ENCODE measurements at places on chromosomes 7 and 10.

GRCh38 chr10:126910798-126911197 lies 5.6 kb downstream of the DOCK1 start:
- no peak for DNase-seq

GRCh38 chr10:68471063-68471585 lies 649 bp downstream of the DNA2 start:
- no peak for DNase-seq

DNA sequence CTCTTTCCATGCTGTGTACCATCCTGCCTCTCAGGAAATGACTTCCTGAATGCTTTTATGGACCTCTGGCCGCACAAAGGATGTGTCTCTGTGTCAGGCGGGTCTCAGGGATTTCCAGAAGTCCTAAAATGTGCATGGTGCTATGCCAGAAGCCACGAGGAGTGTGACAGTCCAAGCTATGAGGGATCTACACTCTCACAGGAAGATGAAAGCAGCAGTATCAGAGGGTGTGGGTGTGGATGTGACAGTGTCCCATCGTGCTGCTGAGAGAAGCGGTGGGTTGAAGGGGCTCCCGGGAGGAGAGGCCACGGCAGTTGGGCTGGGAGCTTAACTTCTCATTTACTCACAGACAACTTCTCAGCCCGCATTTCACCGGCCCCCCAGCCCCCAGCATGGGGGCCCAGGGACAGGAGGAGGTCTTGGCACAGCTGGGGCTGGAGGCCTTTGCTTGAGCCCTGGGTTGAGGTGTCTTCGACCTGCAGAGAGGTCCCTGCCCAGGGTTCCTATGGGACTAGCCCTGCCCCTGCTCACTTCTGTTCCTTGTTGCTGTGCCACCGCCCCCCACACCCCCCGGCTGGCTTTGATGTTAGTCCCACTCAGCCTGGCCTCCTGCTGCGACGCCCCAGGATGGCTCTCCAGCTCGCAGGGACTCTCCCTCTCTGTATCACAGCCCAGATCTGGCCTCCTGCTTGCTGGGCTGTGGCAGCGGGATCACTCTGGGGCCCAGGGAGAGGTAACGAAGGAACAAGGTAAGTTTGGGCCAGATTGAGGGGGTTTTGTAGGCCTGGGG lies 30.8 kb upstream of the EMX2 start:
- DNase-seq, result no peak

- DNase-seq, result no peak
Measured at GRCh38 chr10:124576526-124577420, 115.2 kb downstream of the LHPP start.

GRCh38 chr10:71338728-71339495 lies 19.9 kb downstream of the SLC29A3 start:
- no peak for DNase-seq

DNA sequence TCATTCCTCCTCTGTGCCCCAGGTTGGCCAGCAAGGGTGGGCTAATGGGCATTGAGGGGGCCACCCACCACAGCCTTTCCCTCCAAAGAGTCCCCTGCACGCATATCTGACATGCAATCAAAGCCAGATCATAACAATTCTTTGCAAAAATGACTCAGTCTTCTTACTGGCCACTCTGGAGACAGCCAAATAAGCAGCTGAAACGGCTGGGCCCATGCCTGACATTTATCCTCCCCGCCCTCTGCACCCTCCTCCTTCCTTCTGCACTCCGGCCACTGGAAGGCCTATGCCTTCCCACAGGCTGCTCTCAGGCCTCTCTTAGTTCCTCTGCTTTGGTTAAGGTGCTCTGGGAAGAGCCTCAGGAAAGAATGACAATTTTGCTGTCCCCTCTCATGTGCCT lies 29.2 kb upstream of the NPFFR1 start:
- no peak for DNase-seq

DNA sequence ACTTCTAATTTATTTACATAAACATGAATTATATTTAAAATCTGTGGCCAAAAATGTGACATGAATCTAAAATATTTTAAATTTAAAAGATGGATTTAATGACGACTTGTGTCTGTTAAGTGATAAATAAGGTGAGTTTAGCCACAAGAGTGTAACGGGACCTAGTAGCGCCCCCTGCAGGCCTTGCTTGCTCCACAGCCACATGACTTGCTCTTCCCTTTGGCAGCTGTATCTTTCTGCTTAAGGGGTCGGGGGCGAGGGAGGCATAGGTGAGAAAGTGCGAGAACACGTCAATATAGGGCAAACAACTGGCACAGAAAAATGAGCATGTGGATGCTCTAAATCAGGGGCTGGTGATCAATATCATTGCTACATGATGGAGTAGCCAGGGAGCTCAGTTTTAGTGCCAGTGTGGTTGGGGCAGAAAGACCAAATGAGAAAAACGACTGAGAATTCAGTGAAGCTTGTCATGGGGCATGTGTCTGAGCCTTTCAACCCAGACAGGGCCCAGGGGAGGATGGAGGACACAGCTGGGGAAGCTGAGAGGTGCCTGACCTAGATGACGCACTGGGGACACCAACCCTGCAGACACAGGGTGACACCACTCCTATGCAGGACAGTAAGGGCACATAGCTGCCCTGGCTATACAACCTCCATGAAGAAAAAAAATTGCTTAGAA lies 49.8 kb downstream of the PAXIP1 start:
- no peak for DNase-seq

- DNase-seq, result no peak
Measured at GRCh38 chr10:85926986-85927385, 439.6 kb downstream of the GRID1 start.

DNA sequence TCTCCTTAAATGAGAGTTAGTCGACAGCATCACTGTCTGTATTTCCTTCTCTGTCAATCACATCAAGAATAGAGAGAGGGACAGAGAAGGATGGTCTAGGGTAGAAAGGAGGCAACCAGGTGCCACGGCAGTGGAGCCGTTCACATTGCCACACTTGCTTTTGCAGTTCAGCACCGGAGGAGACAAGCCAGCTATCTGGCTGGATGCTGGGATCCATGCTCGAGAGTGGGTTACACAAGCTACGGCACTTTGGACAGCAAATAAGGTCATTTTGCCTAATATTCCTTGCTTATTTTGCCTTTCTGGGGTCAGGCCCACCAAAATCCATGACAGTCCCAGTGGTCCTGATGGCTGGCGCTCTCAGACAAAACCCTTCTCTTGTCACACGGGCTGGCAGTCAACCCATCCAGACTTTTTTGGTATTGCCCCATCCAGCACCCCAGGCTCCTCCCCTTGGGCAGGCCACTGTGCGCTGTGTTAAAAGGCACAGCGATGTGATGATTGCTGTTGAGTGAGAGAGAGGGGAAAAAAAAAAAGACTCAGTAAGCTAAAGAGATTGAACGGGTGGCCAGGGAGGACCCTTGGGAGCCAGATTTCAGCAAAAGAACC lies 8.4 kb downstream of the CPA2 start:
- no peak for DNase-seq

DNA sequence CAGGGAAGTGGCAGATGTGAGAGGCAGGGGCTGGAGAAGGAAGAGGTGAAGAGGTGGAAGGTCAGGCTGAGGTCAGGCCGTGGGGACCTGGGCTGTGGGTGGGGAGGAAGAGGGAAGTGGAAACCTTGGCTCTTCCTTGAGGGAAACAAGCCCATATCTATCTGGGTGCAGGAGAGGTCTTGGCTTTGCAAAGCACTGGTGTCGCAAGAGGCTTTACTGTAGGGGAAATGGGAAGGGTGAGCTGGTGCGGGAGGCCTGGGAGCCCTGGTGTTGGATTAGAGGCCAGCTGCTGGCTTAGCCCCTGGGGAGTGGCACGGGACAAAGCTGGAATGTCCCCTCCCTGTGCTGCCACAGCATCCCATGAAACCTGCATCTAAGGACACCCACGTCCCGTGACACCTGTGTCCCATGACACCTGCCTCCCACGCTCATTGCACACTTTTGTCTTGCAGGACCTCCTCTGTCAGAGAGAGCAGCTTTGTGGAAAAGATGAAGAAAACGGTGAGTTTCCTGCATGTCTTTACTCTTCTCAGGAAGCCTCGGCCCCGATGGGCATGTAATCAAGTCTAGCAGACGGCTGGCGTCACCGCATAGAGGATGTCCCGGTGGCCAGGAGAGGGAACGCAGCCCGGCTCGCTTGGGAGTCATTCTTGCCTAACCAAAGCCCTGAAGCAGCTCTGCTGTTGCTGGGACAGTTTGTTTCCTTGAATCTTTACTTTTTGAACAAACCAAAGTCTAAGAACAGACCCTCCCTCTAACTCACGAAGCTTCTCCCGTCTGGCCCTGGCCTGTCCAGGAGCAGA lies 22.2 kb downstream of the TMEM120A start:
- no peak for DNase-seq

GRCh38 chr7:17437586-17437985 lies 139.1 kb downstream of the AHR start:
- DNase-seq, result no peak

DNA sequence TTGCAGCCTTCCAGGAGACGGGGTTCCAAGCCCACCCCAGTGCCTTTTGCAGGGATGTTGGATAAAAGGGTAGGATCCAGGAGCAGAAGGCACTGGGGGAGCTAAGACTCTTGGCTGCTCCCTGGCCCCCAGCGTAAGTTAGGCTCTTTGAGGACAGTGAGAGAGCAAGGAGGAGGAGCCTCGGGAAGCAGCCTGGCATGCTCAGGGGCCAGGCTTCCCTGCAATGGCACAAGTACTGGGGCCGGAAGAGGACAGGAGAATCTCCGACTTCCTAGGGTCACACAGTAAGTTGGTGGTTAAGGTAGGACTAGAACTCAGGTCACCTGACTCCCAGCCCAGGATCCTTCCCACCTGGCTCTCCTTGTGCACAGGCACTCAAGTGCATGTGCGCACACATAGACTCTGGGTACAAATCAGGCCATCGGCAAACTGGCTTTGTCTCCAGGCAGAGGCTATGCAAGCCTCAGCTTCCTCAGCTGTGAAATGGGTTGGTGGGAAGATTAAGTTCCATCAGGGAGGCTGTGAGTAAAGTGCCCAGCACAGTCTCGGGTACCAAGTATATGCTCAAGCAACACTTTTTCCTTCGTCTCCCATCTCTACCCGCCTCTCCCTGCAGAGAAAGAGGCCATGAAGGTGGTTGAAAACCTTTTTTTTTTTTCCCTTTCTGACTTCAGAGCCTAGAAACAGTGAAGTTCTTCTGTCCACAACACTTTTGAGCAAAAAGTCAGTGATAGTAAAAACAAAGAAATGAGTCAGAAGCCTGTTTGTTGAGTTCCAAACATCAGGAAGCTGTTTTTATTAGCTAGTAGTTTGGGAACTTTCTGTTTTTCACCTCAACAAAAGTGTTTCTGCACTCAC lies 79.1 kb downstream of the NEURL1 start:
- no peak for DNase-seq

- no peak for DNase-seq
Measured at GRCh38 chr7:88460650-88461049, 154.0 kb upstream of the STEAP4 start.

GRCh38 chr10:16728266-16728665 lies 89.0 kb downstream of the RSU1 start:
- no peak for DNase-seq

- no peak for DNase-seq
Measured at GRCh38 chr10:110446954-110447608, 50.6 kb upstream of the DUSP5 start.

GRCh38 chr10:13271552-13272163 lies 28.2 kb downstream of the PHYH start:
- DNase-seq, result peak; percentile 7

GRCh38 chr7:27678617-27679260 lies 16.1 kb upstream of the HIBADH start:
- no peak for DNase-seq

GRCh38 chr10:31393844-31394243 lies 74.8 kb downstream of the ZEB1 start:
- DNase-seq, result no peak

GRCh38 chr7:153454306-153454705 lies 597.9 kb upstream of the DPP6 start:
- no peak for DNase-seq

DNA sequence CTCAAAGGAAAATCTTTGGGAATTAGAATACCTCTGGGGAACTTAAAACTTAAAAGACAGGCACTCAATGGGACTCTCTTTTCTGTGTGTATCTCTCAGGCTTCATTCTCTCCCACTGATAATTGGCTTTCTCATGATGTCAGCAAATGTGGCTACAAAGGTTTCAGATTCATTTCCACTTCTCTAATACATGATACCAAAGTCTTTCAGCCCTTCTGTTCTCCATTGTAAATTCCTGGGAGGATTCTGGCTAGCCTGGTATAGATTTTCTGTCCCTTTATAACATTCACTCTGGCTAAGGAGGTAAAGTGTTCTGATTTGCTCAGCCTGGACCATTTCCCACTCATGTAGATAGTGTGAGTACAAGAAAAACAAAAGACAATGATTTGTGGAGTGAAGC lies 606.2 kb downstream of the PCDH15 start:
- DNase-seq, result no peak

- no peak for DNase-seq
Measured at GRCh38 chr10:102001435-102002068, 54.4 kb downstream of the ARMH3 start.

GRCh38 chr7:22651534-22652243 lies 75.3 kb upstream of the IL6 start:
- no peak for DNase-seq

- DNase-seq, result no peak
Measured at GRCh38 chr7:31918706-31919393, 151.4 kb downstream of the PDE1C start.

DNA sequence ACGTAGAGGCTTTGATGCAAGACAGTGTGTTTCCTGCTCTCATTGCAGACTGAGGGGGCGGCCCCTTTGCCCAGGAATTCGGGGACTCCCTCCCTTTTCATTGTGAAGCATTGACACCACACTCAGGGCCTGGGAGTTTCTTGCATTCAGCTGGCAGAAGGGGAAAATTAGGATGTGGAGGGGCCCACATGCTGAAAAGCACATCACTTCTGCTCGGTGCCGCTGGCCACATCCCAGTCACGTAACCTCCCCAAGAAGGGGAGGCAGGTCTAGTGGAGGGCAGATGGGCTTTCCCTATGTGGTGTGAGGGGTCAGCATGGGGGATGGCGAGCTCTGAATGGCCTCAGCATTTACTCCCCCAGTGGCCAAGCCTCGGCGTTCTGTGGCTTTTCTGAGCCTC lies 47.9 kb downstream of the ADCY1 start:
- no peak for DNase-seq

DNA sequence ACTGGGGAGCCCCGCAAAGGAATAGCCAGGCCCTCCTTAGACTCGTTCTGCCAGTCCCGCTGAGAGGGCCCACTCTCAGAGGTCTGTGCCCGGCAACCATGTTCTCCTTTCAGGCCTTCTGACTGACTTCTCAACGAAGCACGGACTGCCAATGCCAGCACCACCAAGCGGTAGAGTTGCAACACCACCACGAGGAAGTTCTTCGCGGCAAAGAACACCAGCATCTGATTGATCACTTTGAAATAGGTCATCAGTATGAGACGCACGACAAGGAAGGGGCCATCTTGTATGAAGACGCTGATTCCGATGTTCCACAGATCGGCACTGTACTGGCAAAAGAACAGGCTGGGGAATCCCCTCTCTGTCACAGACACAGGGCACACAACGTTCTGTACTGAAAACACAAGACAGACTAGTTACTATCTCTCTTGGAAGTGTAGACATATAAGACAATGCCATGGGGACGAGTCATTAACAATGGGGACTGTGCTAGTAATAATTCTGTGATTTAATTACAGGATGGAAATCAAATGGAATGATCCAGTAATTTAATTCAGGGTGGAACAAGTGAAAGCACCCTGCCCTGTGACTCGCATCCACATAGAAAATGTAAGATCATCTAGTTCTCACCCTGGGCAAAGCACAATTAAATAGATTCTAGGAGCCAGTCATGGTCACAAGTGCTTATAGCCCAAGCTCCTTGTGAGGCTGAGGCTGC lies 42.7 kb downstream of the TMEM26 start:
- no peak for DNase-seq

Data from occipital lobe (tissue), 3 donors.